Activated naive CD4-positive, alpha-beta T cell treated with anti-CD3 and anti-CD28 coated beads, Interleukin-2, amount 50 U/mL, for 72 hours (primary cell): ENCODE measurements at places on chromosomes 2 and 18. TPM values are rescaled to one million over a fixed set of nuclear protein-coding genes. Genes with fewer than 3 reads are reported as not detected.

DNA sequence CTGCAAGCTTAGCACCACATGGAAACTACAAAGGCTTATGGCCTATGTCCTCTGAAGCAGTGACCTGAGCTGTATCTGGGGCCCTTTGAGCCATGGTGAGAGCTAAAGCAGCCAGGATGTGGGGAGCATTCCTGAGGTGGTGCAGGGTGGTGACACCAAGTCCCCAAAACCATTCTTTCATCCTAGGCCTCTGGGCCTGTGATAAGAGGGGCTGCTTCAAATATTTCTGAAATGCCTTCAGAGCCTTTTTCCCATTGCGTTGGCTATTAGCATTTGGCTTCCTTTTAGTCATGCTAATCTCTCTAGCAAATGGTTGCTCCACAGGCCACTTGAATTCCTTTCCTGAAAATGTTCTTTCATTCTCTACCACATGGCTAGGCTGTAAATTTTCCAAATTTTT, 13.4 kb downstream of the CCDC150 start:
- DNase-seq: no peak

The SIX3 gene
- not detected for total RNA-seq

The MARCHF4 gene
- not detected for total RNA-seq

The CRYBA2 gene
- not detected for total RNA-seq

GRCh38 chr18:3037423-3037915, 24.5 kb upstream of the LPIN2 start:
- DNase-seq: no peak

DNA sequence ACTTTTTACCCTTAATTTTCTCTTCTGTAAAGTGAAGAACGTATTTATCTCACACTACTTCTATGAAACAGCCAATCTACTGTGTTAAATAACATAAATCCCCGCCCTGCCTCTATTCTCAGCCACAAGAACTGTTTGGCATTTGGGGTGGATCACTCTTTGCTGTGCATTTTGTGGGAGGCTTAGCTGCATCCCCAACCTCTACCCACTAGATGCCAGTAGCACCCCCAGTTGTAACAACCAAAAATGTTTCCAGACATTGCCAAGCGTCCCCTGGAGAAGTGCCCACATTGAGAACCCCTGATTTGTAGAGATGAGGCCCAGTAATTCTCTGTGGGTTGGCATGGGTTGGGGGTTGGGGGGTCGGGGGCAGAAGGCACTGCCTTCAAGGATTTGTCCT, 94.7 kb upstream of the BOD1L2 start:
- no peak for DNase-seq

The IL36B gene
- not detected for total RNA-seq

DNA sequence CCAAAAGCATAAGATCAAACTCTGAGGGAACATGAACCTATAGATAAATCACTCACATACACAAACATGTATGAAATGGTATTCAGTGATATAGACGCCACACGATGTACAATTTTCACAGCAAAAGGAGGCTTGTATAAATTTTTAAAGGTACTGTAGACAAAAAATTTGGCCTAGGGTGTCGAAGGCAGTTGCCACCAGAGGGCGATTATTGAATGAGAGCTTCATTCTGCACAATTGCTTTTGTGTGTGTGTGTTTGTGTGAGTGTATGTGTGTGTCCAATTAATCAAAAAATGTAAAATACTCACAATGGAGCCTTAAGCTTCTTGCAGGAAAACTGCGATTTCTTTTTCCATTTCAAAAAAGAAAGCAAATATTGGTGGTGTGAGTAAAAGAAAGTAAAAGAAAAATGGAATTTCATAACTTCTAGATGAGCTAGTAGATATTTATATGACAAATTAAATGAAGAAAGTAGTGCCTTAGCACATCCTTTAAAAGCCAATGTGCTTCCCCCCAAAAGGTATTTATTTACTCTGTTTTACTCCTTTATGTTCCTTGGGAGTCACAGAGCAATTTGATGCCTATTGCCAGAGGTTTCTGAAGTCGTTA, 800.1 kb downstream of the SATB2 start:
- no peak for DNase-seq

DNA sequence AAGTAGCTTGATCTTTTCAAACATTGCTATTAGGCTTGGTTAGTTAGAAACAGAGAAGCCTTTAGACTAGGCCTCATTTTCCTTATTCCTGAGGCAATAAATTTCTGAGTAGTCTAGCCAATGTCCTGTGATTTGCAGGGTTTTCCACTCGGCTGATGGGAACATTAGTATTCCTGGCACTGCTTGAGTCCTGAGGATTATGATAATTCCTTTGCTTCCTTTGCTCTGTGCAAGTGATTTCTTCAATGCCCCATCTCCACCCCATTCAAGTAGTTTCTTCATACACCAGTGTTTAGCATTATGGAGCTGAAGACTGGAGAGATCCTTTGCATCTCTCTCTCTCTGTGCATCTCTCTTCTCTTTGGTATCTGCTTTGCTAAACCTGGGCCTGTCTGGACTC, 14.3 kb upstream of the SLC4A10 start:
- DNase-seq: no peak

The IL1R1 gene
- 6.9 TPM for total RNA-seq

The GALNT13 gene
- total RNA-seq: 0.14 TPM

- DNase-seq: no peak
Measured at GRCh38 chr2:1811258-1811970, 67.1 kb upstream of the PXDN start.

GRCh38 chr2:3940661-3941060, 237.3 kb downstream of the DCDC2C start:
- no peak for DNase-seq

DNA sequence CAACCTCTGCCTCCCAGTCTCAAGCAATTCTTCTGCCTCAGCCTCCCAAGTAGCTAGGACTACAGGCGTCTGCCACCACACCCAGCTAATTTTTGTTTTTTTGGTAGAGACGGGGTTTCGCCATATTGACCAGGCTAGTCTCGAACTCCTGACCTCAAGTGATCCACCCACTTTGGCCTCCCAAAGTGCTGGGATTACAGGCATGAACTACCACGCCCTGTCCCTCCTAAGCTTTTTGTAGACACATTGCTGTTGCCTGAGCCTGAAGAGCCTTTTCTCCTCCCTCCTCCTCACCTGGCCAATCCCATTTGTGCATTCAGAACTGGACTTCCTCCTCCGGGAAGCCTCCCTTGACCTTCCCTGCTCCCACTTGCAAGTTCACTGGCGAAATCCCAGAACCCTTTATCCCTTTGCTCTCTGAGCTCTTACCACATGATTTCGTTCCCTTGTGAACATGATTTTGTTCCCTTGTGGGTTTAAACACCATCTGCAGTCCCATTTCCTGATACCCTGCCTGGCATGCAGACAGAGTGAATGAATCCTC, 2.6 kb downstream of the C2orf72 start:
- DNase-seq: no peak

GRCh38 chr2:152544638-152545037, 172.6 kb downstream of the PRPF40A start:
- no peak for DNase-seq

- DNase-seq: no peak
Measured at GRCh38 chr18:74142252-74142651, 5.4 kb downstream of the FBXO15 start.

DNA sequence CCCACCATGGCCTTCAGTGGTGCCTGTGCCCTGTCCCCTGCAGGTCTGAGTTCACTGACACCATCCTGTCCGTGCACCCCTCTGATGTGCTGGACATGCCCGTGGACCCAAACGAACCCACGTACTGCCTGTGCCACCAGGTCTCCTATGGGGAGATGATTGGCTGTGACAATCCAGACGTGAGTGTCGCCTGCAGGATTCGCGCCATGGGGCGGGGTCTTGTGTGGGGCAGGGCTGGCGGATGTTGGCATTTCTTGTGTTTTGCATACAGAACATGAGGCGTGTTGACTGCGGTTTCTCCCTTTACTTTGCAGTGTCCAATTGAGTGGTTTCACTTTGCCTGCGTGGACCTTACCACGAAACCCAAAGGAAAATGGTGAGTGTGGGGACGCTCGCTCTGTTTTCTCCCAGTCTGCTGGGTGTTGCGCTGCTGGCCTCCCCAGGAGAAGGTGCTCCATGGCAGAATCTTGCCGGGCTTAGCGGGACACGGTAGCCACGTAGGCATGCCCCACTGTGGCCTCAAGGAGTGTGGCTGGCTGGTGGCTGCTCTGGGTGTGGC, 11.5 kb upstream of the D2HGDH start:
- DNase-seq: no peak

The TSPYL6 gene
- not detected for total RNA-seq

DNA sequence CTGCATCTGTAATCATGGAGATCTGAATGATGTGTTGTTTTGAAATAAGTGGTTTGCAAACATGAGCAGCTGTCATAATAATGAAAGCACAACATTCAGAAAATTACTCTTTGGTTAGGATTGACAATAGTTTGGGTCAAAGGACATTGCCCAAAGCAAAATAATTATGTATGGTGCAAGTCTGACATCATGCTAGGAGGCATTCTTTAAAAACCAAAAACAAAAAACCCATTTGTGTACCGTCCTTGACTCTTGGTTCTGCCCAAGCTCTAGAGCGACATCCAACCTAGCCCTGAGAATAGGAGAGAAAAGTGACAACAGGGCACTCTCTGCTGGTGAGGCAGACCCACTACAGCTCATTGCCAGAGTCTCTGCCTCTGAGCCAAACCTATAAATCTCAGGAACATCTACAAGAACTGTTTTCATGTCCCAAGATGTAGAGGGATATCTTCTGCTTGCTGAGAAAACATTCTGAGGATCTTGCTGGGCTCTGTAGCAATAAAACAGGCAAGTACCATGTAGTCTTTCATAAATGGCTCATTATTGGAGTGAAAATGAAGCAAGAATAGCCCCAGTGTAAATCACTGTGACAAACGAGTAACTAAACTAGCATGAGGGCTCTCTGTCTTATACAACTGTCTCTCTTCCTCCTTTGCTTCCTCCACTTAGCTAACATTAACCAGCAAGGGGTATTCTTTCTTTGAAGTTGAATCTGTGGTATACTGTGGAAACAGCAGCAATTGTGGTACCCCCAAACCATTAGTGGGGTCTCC, 266.8 kb upstream of the CXCR4 start:
- no peak for DNase-seq
